ENCODE measurements at places on chromosomes 13 and 19. TPM values are rescaled to one million over a fixed set of nuclear protein-coding genes. Genes with fewer than 3 reads are reported as not detected.

DNA sequence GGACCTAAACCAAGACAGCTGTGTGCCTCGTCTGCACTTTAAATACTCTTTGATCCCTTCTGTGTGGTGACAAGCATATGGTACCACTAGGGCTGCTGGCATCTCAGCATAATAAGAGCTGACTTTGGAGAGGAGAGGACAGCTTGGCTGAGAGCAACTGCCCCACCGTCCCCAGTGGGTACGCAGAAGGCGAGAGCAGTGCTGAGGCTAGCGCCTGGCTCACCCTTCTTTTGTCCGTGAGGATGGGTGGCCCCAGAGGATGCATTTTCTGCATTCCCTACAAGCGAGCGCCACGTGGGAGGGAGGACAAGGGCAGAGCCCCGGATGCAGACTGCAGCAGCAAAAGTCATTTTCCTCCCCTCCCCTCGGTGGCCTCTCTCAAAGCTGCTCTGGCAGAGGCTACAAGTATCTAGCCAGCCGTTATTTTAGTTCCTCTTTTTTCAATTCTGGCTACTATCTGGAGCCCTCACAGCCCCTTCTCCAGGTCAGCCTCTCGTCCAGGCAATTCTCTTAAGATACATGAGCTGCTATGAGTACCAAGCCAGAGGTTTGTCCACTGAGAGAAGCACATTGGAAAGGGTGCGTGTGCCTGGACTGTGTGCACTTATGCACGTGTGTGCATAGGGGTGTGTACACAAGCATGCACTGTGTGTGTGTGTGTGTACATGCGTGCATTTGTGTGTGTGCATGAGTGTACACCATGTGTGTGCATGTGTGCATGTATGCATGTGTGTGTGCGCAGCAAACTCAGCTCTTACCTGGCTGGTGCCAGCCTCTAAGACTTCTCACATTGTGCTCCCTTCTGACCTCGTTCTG is 51.3 kb downstream of the RAB20 start:
- no peak for DNase-seq

GRCh38 chr13:43861863-43862262 is 17.7 kb downstream of the CCDC122 start:
- no peak for DNase-seq

- DNase-seq, result no peak
These were observed 7.0 kb upstream of the PGLS start for GRCh38 chr19:17504456-17504855.

- DNase-seq, result no peak
These were observed 1.7 kb downstream of the HSPB6 start for GRCh38 chr19:35755131-35755549.

DNA sequence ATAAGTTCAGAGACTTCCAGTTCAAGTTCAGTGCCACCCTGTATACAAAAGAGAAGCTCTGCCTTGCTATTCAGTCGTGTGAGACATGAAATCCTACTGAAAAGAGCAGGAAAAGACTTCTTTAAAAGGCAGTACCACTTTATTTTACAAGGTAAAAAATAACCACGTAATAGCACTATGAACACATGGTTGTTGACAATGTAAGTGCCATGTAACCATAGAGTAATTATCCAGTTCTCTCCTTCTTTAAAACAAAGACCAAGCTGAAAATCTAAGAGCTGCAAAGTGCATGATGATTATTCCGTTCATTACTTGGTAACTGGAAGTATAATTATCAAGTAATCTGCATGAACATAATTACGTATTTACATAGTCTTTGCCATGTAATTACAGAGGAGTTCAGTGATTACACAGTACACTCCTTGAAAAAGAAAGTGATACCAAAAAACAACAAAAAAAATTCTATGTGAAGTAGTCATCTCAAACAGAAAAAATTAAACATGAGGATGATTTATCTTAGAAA is 288.7 kb downstream of the EFNB2 start:
- no peak for DNase-seq

GRCh38 chr13:70905035-70905434 is 796.8 kb upstream of the KLHL1 start:
- no peak for DNase-seq

GRCh38 chr19:5547881-5548280 is 19.9 kb downstream of the TINCR start:
- peak; percentile 41 for DNase-seq

The GAPDHS gene
- total RNA-seq, result not detected

GRCh38 chr13:71492346-71492871 is 374.6 kb downstream of the DACH1 start:
- no peak for DNase-seq

DNA sequence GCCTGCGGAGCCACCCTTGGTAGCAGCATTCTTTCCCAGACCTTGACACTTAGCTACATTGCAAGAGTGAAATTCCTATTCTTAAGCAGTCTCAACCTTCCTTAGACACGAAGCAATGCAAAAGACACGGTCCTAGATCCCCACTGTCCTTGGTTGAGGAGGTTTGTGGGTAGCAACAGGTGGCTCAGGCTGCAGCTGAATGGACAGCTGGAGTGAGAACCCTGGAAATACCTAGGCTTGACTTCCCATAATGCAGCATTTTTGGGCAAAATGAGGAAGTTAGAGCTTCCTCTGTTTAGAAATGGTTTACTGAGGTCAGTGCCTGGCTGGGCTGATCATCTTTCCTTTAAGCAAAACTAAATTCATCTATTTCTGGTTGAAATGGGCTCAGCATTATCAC is 296.6 kb downstream of the RFC3 start:
- no peak for DNase-seq

DNA sequence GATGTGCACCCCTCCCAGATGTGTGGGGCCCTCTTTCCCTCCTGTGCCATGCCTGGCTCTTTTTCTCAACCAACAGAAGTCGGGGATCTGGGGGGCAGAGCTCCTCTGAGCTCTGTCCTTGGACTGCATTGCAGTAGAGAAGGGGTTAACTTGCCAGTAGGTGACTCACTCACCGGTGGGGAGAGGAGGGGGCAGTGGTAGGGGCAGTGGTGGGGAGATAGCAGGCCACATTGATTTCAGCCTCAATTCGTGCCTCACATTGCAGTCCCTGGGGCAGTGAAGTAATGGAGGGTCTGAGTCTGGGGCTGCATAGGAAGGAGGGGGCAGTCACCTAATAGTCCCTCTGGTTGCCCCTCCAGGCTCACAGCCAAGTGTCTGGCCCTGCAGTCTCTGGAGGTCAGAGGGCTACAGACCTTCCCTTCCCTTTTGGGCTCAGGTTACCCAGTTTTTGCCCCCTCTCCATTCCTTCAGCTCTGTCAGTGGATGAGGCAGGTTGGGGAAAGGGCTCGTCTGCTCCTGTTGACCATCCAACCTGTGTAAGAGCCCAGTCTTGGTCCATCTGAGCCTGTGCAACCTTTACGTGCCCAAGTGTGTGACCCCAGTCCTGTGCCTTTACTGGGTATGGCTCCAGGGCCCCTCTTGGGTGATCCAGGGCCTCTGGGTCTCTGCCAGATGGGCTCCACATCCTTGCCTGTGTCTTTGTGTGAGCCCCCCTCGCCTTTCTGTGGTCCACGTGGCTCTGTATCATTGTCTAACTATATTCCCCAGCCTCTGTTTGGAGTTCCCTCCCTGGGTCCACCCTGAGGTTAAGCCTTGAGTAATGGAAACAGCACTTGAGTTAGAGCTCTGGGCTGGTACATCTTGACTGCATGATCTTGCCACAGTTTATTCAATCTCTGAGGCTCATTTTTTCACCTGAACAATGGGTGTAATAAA is 13.0 kb downstream of the CIC start:
- peak; percentile 18 for DNase-seq

- DNase-seq, result no peak
These were observed 8.7 kb upstream of the ZNF492 start for GRCh38 chr19:22625266-22626035.
